CD4-positive, alpha-beta T cell treated with Interleukin-6 for 4 hours (primary cell): ENCODE measurements at places on chromosomes 11 and 22.

GRCh38 chr11:33620423-33621171 is 80.0 kb downstream of the C11orf91 start:
- DNase-seq, result no peak

GRCh38 chr22:37818409-37819104 is 4.6 kb upstream of the GALR3 start:
- DNase-seq, result peak; percentile 77

- no peak for DNase-seq
These were observed 115.4 kb upstream of the SEZ6L start for GRCh38 chr22:26053737-26054316.

DNA sequence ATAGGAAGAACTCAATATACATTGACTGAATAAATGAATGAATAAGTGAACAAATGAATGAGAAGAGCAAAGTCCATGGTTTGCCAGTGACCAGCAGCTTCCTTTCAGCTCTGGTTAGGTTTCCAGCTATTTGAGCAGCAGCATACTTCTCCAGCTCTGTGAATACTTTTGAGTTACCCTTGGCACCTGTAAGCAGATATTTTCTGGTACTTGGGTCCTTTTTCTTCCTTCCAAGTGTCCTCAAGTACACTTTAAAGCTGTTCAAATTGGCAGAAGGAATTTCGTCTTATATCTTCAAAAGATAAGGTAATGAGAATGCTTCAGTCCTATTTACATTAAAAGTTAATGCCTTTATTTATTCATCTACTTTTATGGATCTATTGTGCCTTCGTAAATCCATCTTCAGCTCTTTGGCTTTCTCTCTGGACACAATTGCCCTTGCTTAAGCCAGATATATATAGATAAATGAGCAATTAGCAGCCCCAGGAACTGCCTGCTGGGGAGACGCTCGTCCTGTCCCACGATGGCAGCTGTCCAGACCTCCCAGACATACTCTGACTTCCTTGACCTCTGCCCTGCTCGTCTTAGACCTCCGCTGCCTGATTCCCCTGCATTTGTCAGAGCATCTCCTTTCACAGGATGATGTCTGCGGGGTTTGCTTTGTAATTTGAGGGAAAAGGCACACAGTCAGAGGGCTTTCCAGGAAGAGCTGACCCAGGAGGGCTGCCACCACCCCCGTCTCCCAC is 926.3 kb downstream of the OPCML start:
- DNase-seq, result no peak

GRCh38 chr22:31814942-31815341 is 61.1 kb downstream of the DEPDC5 start:
- DNase-seq, result no peak

- DNase-seq, result no peak
These were observed 3.2 kb upstream of the CST6 start for GRCh38 chr11:66008468-66009101.

DNA sequence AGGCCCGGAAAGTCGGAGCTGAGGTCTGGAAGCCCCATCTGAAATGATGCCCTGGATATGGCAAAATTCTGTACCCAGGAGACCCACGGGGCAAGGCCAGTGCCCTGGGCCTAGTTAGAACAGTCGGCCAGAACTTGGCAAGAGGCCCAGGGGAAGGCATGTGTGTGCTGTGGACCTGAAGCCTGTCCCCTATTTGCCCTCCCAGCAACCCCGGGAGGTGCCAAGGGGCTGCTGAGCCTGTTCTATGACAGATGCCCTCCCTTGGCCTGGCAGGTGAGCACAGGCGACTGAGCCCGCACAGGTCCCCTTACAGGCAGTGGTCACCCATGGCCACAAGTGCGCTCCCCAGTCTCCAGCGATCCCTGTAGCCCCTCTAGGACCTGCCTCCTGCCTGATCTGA is 51.7 kb downstream of the NAT10 start:
- DNase-seq, result no peak

- DNase-seq, result no peak
These were observed 16.5 kb downstream of the KCTD21 start for GRCh38 chr11:78171951-78172350.

- no peak for DNase-seq
These were observed 20.7 kb downstream of the SPON1 start for GRCh38 chr11:13983081-13983751.

DNA sequence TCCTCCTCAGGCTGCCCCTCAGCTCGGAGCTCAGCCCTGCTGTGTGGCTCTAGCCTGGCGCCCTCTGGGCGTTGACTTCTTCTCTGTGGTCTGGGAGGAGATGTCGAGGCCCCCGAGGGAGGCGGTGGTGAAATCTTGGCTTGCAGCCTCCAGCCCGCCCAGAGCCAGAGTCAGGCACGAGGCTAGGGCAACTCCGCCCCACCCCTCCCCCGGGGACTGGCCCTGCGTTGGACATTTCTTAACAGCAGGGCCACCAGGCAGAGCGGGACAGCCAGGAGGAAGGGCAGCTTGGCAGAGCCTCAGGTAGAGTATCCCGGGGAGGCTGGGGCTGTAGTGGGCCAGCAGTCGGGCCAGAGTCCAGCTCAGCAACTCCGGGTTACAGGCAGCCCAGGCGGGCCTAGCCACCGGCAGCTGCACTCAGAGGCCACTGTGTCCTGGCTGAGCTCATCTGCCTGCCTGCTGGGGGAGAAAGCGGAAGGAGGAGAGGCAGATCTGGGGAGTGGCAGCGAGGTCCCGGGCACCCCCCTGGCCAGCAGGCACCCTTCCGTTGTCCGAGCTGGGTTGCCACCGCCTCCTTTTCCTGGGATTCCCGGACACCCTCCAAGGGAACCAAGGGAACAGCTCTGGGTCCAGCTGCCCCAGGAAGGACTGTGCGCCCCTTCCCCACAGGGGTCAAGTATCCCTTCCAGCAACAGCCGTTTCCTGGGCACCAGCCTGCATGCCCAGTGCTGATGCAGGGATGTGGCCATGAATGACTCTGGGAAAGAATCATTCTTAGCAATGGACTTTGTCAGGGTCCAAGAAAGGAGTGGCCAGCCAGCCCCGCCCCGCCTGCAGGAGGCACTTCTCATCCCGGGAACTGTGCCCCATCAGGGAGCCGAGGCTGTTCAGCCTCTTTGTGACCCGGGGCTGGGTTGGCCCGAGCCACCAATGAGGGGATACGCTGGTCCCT is at the start of gene ALDH3B1:
TSS of gene ALDH3B1 (plus strand) at position 238 of the 952 bp plus-strand sequence. CDS start 4,971 bp downstream, outside the sequence.
- DNase-seq, result no peak
